CD4-positive, alpha-beta memory T cell (primary cell): ENCODE measurements at places on chromosomes 2 and 18.

DNA sequence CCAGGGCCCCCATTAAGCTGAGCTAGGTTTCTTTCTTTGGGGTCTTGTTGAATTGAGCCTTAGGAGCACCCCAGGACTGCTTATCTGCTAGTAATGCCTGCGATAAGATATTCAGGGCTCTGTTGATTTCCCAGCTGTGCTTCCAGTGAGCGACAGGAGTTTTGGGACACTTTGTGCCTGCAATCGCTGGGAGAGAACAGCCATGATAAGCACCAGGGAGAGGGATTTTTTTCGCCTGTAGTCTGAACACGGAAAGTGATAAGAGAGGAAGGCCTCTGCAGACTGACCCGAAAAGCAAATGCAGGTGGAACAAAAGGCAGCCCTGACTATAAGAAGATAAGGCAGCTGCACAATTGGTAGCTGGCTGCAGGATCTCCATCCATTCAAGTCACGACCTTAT is 244.3 kb downstream of the CNTNAP5 start:
- no peak for DNase-seq

DNA sequence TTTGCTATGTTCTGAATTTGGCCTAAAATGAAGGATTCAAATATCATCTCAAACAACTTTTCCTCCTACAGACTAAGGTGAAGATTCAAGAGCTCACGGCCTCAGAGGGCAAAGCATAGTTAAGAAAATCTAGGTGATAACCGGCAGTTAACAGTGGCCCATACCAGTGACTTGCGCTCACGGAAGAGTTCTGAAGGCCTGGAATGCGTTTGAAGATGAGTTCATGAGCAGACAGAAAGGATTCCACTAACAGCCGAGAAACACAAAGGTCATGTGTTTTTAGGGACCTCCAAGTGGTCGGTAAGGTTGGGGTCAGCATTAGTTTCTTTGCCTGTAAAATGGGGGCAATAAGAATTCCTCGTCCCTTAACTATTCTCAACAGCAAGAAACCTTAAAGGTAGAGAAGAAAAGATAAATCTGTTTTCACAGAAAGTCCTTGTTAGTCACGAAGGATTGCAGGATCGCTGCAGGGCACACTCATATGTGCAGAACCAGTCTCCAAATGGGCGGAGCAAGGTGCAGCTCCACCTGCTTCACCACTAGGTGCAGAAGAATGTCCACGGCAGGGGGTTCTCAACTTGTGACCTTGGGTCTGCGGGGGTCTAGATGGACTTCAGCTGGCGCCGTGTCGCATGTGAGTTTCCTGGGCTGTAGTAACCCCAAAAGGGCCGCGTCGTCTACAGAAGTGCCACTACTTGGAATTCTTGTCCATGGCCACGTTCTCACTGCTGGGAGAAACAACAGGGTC is 708 bp upstream of the RPIA start:
- DNase-seq, result peak; percentile 64

GRCh38 chr2:26597197-26597596 is 44.0 kb downstream of the CIB4 start:
- no peak for DNase-seq

DNA sequence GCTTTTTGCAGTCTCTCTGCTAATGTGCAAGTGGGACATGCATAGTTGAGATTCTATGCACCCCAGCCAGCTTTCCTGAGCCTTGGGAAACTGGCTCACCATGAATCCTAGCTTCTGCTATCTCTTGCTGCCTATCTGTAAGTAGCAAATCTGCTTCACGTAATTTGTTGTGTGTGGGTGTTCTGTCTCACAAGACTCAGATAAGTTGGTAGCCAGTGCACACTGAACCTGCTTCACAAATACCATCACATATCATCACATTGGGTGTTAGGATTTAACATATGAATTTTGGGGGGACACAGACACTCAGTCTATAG is 13.9 kb upstream of the VRK2 start:
- DNase-seq, result no peak

- DNase-seq, result no peak
Observed at GRCh38 chr18:70513502-70514171, 224.8 kb downstream of the SOCS6 start.
